Left lung (tissue), 14 donors: ENCODE measurements at places on chromosomes 2 and 18. TPM values are rescaled to one million over a fixed set of nuclear protein-coding genes. Genes with fewer than 3 reads are reported as not detected.
A peak's percentile ranks its signal among the peaks of the same experiment; 100 is the strongest.

SLC9A4 gene
- not detected for total RNA-seq

TUBA3D gene
- total RNA-seq: not detected

SLC5A7 gene
- total RNA-seq: 0.84 TPM

MDH1B gene
- total RNA-seq: 2.5 TPM

CHRNA1 gene
- not detected for total RNA-seq

GAL3ST2 gene
- not detected for total RNA-seq

DNA sequence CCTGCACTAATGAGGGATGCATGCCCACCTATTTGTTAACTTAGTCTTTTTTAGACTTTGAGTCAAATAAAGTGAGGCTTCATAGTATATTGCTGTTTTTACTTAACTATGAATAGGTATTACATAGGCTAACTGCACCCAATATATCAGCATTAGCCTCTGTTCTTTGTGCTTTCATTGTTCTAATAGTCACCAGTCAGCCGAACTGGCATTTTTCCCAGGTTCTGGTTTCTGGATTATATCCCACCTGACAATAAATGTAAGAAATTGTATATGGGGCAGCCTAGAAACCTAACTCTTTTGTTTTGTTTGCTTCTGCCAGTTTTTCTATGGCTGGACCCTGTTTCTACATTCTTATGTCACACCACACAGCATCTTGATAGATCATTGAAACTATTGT, 1672.4 kb upstream of the LRRTM1 start:
- no peak for DNase-seq

- no peak for DNase-seq
Measured at GRCh38 chr2:161250864-161251436, 57.3 kb upstream of the PSMD14 start.

GRCh38 chr18:46950064-46950656, 32.8 kb downstream of the KATNAL2 start:
- no peak for DNase-seq

DNA sequence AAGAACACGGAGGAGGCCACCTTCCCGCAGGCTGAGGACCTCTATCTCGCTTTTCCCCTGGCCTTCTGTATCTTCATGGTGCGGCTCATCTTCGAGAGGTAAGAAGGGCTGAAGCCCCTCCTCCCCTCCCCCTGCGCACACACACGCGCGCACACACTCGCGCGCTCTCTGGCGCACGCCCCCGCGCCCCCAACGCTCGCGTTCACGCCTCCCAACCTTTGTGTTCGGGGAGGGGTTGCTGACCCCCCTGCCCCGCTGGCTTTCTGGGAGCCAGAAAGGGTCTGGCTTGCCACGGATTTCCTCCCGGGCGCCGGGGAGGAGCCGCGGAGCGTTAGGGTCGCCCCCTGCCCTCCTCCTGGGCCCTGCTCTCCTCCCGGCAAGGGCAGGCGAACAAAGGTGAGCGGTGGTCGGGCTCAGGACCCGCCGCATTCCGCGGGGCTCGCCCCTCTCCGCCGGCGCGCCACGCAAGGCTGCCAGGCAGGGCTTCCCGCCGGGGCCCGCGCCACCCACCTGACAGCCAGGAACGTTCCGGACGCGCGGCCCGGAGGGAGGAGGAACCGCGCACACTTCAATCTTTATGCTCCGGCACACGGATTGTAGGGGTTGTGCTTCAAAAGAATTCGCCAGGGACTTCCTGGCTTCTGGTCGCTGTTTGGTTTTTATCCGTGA, 583 bp downstream of the CERS6 start:
- DNase-seq: peak; percentile 28

- no peak for DNase-seq
Measured at GRCh38 chr2:56229397-56230060, 45.7 kb downstream of the CCDC85A start.

GRCh38 chr18:63994783-63995399, 25.0 kb downstream of the SERPINB8 start:
- peak; percentile 48 for DNase-seq

DNA sequence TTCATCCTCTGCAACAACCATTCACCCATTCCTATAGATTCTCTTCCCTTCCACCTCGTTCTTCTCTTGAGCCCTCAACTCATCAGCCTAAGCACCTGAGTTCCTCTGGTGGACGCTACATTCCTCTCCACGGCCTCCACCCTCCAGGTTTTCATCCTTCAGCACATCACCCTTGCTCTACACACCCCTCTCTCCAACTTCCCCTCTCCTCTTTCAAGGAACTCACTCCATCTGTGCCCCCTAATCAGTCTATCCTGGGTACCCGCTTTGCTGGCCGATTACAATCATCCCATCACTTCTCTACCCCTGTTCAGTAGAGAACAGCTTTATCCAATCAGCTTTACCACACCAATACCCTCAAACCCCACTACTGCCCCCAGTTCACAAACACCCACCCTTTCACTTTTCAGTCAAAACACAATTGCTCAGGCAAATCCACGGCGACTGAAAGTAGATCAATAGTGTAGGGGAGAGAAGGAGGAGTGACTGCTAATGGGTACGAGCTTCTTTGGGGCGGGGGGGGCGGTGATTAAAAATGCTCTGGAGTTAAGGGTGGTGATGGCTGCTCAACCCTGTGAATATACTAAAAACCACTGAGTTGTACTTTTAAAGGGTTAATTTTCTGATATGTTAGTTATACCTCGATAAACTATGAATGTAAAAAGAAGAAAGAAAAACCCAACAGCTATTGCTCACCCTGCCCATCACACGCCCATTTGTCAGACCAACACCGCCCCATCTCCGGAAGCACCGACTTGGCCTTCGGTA, 857 bp downstream of the DYM start:
- DNase-seq: no peak

DNA sequence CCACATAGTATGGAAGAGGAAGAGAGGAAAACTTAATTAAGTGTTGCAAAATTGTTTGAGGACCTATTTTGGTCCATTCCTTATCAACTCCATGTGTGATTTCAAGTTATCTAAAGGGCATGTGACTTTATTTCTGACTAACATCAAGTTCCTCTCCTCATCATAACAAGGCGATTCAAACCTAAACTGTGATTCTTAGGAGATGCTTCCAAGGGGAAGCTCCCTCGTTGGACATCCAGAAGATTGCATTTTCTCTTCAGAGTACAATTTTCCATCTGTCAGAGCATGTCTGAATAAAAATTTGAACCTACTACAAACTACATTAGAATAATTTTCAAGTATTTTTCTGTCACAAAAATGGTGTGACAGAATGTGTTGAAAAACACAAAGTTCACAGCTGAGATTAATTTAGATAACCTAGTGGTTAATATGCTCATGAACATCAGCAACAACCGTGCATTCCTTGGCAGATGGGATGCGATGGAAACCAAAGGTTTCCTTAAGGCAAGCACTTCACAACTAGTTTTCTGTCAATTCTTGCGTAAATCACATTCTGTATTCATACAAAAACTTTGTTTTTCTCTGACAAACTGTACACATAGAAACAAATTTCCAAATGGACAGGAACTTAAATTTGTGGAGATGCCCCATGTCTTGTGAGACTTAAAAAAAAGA, 4.2 kb downstream of the SFT2D3 start:
- no peak for DNase-seq

DNA sequence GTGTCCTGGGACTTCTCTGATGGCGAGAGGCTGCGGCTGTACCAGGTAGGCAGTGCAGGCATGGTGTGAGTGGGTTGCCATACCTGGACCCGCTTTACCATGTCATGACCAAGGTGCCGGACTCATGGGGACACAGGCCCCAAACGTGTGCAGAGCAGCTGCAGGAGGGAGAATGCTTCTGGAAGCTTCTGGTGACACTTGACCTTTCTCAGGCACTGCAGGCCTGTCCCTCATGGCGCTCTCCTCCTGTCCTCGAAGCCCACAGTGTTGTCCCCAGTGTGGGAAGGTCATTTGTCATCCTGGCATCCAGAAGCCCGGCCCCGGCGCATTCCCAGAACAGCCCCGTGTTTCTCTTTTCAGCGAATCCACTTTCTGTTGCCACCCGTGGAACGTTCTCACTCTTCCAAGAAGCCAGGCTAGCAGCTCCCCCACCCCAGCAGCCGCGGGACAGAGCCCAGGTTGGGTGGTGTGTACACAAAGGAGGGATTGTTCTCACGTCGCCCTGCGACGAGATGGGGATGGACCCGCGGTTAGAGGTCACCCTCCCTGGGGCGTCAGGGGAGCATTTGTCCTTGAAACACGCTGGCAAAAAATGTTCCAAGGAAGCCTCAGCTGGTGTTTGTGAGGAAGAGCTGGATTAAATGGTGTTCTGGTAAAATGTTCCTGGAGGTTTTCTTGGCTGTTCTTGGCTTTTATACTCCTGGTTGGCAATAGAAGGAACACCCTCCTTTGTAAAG, 43.7 kb downstream of the SH3BP4 start:
- DNase-seq: no peak

DNA sequence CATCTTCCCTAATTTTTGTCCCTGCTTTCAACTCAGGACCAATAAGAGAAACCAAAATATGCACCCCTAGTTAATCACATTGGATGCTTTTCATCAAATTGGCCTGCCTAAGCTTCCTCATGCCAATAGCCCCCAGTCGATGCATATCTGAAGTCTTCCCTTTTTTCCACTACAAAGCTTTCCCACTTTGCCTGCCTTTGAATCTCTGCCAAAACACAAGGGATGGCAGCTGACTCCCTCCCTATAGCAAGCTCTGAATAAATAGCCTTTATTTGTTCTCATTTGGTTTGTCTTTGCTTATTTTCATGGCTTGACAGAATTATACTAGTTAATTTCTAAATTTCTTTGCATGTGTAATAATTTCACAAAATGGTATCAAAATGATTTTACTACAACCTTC, 621.2 kb downstream of the MBD2 start:
- no peak for DNase-seq

DNA sequence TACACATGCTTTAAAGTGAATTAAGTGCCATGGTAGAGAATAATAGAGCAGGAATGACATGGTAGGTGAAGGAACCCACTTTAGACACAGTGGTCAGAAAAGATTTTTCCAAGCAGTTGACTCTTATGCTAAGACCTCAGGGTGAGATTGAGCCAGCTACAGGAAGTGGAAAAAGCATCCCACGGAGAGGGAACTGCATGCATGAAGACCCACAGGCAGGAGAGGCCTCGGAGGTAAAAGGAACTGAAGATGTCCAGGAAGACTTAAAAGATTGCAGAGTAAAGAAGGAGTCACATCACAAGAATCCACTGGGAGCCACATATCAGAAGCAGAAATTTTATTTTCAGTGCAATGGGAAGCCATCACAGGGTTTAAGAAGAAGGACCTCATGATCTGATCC, 499.2 kb upstream of the FAM98A start:
- DNase-seq: no peak

DNA sequence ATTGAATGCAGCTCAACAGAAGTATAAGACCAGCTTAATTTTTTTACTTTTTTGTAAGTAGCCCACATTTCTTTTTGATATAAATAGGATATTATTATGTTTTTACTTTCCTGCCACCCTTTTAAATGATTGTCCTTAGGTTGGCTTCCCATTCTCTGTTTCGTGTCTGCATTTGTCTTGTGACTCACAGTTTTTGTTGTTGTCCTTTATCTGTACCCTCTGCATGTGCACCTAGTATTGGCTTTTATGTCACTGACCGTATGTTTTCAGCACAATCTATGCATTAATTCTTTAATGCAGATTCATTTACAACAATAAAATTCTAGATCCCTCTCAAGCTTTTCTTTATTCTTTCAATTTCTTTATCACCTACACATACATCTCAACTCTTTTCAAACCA, 474.2 kb upstream of the FANCL start:
- DNase-seq: no peak

GRCh38 chr2:45945302-45945717, 293.8 kb downstream of the PRKCE start:
- no peak for DNase-seq
